ENCODE measurements at places on chromosomes 11 and 22.

GRCh38 chr22:26949193-26949592 is 291.8 kb downstream of the MIAT start:
- peak; percentile 47 for DNase-seq

DNA sequence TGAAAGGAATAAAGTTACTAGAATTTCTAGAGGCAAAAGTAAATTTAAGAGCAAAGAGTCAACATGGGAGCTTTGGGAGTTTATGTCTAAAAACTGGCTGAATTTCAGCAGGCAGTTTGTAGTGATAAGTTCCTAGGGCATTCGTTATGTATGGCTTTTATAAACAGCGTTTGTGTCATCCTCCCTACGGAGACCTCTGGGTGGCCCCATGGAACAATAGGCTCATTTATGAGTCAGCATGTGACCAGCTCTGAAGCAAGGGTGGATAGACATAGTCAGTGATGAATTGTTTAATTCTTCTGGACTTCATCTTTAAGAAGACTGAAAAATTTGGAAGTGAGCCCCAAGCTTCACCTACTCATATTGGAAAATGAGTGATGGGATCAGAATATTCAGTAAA is 37.1 kb downstream of the SVIP start:
- DNase-seq: no peak

DNA sequence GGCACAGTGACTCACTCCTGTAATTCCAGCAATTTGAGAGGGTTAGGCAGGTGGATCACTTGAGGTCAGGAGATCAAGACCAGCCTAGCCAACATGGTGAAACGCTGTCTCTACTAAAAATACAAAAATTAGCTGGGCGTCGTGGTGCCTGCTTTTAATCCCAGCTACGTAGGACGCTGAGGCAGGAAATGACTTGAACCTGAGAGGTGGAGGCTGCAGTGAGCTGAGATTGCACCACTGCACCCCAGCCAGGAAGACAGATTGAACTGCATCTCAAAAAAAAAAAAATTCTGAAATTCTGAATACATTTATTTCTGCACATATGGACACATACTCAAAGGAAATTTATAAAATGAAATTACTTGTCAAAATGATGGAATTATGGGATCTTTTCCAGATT is 103.2 kb downstream of the GRIA4 start:
- no peak for DNase-seq

DNA sequence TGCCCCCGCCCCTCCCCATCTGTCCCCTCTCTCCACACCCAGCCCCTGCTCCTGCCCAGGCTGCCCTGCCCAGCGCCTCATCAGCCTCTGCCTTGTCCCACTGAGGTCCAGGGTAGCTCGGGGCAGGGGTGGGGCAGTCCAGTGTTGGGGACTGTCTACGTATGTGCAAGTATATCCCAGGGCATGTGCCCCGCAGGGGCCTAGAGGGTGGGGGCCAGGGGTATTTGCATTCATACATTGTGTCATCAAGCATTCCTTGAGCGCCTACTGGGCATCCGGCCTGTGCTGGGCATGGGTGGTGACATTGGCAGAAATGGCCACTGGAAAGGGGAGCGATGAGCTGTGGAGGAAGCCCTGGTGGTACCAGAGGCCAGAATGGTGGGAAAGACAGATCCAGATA is 17.6 kb upstream of the TAB1 start:
- DNase-seq: no peak

DNA sequence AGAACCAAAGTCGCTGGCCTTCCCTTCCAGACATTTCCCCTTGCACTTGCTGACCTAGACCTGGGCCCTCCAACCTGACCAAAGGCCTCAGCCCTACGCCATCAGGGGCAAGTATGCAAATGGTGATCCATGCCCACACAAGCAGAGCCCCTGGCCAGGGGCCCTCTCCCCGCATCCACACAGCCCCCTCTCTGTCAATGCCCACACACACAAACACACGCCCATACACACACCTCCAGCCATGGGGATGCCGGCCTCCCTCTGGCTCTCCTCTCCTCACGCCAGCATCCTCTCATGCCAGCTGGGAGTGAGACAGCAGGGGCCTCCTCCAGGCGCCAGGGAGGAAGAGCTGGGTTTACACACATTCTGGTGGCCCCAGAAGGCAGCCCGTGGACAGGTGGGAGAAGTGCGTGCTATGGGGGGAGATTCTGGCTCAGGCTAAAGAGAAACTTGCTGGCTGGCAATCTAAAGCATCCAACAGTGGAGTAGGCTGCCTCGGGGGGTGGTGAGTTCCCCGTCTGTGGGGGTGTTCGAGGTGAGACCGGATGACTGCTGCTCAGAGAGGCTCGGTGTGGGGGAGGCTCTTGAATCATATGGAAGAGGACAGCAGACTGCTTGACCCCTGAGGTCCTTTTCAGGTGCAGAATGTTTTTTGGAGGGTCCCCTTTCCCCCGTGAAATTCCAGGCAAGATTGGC is 4.8 kb downstream of the NRXN2 start:
- no peak for DNase-seq

GRCh38 chr11:70324376-70325115 is 54.1 kb downstream of the PPFIA1 start:
- no peak for DNase-seq

DNA sequence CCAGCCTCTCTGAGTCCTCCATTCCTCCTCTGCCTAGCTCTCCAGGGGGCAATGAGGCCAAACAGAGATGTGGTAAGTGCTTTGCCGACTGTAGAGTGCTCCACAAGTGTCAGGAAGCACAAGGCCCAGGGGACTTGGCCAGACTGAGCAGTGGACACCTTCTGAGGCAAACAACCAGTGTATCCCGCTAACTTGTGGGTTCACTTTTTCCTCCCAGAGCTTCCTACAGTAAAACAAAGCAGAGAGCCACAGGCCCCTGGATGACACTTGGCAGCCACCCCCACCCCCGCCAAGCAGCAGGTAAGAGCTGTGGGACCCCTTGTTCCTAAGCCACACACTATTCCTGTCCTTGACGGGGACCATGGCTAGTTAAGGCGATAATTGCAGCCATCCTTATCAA is 160.9 kb downstream of the CACNA1I start:
- DNase-seq: no peak

DNA sequence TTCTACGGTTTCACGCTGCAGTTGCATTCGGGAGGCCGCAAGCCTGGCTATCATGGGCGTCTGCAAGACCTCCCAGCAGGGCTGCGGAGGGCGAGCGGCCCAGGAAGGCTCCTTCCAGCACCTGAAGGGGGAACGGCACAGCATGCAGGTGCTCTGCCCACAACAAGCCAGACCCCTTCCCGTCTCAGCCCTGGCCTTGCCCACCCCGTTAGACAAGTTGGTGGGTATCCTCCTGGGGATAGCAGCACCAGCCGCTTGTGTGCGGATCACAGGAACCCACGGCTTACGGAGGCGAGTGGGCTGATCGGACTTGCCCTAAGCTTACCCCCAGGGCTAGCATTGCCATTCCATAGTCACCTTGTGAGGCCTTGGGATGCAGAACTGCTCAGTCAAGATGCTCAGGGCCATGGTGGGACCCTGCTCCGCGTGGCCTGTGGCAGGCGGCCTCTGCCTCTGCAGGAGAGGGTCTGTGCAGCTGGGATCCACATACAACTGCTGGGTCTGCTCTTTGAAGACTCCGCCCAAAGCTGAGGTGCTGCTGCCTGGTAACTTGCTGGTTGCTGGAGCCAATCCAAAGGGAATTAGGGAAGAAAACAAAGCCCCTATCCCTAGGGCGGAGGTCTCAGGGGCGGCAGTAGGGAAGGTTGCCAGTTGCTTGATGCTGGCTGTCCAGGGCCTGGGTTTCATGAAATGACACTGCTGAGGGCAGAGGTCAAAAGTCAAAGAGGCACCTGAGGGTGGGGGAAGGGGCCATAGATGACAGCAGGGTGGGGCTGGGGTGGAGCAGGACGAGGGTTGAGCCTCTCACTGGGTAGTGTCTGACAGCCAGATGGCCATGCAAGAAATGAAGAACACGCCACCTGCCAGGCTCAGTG is 1.4 kb upstream of the OSBPL5 start:
- no peak for DNase-seq

- no peak for DNase-seq
Observed at GRCh38 chr11:12625438-12626071, 48.7 kb upstream of the TEAD1 start.

DNA sequence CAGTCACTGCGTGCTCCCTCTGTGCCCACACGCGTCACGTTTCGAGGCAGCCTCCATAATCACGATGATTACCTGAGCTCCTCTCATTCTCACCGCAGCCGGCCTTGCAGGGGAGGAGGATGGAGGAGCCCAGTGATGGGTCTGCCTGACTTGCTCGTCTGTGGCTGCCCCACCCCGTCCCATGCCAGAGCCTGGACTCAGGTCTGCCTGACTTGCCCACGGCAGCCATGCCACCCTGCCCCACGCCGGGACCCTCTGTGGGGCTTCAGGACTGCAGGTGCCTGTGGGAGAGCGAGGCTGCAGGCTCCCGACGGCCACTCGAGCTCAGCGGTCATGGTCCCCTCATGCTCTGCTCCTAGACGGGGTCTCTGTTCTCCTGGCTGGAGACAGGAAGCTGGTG is 1025.1 kb downstream of the BRD1 start:
- DNase-seq: no peak
